ENCODE measurements at places on chromosomes 2 and 18.

DNA sequence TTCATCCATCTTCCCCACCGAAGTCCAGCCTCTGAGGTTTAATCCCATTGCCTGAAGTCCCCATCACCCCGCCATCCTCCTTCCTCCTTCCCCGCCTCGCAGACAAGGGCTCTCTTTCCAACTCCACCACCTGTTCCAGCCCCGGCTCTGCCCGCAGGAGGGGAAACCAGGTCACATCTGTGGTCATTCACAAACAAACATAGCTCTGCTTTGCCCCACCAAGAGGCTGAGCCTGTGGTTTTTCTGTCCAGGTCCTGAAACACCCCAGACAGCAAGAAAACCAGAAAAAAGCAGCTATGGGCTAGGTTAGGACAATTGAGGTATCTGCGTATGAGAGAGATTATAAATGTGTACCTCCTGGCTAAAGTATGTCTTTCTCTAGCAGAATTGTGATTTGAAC, 144.7 kb downstream of the GLI2 start:
- DNase-seq = no peak

GRCh38 chr2:8575834-8576423, 105.9 kb upstream of the ID2 start:
- no peak for DNase-seq

- DNase-seq = no peak
Observed at GRCh38 chr18:51724790-51725721, 527.6 kb upstream of the MEX3C start.

GRCh38 chr2:226066391-226066790, 666.9 kb downstream of the NYAP2 start:
- no peak for DNase-seq

- no peak for DNase-seq
Observed at GRCh38 chr2:240966906-240967680, 31.3 kb upstream of the SNED1 start.

DNA sequence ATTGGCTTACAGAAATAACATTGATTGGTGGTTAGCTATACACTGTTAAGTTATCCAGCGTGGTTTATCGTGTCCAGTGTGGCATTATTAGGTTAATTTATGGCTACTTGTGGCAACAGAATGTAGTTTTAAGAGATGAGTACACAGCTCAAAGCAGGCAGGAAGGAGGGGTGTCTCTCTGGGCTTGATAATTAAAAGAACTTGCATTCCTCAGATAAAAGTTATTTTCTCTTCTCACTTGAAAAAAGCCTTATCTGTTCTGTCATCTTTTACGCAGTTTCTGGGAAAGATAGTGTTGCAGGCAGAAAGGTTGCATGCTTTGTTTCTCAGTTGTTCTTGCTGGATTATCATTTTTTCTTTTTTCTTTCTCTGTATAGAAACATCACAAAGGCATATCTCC, 154.4 kb upstream of the COL3A1 start:
- no peak for DNase-seq

GRCh38 chr2:2875831-2876230, 501.8 kb downstream of the EIPR1 start:
- no peak for DNase-seq

GRCh38 chr18:48548011-48548771, 9.4 kb downstream of the CTIF start:
- DNase-seq = no peak

DNA sequence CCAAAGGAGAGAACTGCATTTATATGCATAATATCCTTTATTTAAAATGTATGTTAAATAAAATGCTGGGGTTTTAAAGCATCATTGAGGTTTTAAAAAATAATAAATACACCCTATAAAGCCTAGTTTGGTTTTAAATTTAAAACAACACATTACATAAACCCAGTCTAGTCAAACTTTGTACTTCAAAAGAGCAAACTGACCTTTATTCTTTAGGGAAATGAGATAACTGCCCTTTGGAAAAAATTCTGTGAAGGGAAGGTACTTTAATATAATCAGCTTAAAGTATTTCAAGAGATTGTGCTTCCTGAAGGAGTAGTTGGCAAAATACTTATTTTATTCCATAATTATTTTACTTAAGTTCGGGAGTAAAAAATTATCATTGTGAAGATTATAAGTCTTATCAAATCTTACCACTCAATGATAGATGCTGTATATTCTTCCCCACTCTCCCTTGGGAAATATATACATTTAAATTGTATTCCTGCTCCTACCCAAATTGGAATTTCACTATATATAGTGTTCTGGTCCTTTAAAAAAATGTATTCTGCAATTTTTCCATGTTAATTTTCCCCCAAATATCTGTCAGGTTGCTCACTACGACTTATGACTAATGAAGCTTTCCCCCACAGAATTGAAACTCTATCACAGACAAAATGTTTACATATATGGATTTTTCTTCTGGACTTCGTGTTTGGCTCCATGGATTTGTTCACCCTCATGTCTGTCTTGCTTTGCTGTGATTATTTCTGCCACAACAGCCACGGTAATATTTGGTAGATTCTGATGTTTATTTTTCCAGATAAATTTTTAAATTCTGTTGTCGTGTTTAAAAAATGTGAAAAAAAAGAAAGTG, 42.1 kb downstream of the ZC3H6 start:
- DNase-seq = no peak

DNA sequence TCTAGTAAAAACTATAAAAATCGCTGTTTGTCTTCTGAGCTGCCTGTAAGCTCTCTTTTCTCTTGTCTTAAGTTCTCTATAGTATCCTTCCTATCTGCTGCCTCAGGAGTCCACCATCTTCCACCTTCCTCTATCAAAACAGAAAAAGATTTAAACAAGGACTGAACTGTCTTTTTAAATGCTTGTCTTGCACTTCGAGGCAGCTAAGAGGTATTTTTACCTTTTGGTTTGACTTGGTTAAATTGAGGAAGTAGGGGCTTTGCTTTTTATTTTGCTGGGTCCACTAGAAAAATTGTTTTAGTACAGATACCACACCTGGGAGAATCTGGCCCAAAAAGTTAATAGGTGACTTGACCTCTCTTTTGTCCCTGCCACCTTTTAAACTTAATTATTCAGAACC, 12.2 kb downstream of the SESTD1 start:
- no peak for DNase-seq

GRCh38 chr18:24157855-24158254, 19.0 kb downstream of the CABYR start:
- DNase-seq = no peak

- no peak for DNase-seq
Observed at GRCh38 chr2:201406077-201406662, 45.1 kb downstream of the TRAK2 start.

GRCh38 chr2:1727101-1727771, 17.1 kb downstream of the PXDN start:
- no peak for DNase-seq

DNA sequence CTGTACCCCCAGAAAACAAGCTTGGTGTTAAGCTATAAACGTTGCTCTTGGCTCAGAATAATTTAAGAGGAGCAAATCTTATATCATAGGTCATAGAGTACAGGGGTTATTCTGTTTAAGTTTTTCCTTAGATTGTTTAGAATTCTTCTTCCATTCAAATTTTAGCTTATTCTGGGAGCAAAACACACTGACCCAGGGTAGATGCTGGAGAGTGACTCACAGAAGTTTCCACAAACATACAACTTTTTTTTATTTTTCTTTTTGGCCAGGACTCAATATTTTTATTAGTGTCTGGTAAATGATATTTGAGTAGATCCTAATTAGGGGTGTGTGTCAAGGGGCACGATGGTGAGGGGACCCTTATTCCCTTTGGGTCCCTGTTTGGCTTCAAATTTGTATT, 71.5 kb upstream of the PSME4 start:
- no peak for DNase-seq

GRCh38 chr2:175036582-175037018, 31.4 kb upstream of the CHN1 start:
- no peak for DNase-seq

DNA sequence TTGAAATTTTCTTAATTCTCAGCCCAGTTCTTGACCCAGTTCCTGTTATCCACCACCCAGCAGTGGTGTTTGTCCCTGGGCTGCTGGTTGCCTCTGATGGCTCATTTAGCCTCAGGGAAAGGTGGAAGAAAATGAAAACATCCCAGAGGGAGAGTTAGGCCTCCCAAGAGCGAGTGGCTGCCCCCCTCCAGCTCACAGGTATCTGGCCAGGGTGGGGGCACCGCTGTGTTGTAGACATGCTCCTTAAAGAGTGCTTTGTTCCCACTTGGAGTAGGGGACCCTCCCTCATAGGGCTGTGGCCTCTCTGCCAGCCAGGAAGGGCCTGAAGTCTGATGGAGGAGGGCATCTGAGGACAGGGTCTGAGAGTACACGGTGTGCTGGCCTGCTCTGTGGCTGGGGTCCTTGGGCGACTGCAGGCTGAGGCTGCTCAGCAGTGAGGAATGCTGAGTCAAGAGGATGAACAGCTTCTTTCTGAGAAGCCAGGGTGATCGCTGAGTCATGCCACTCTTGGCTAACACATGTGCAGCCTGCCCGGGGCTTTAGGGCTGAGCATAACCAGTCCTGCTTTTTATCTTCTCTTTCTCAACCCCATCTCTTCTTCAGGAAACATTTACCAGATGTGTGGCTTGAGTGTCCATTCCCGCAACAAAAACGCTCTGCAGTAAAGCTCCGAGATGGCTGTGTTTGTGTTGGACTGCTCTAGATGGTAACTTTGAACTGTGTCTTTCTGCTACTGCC, 72.3 kb downstream of the IL1R2 start:
- no peak for DNase-seq

- DNase-seq = no peak
Observed at GRCh38 chr2:42147641-42148274, 21.4 kb upstream of the EML4 start.

DNA sequence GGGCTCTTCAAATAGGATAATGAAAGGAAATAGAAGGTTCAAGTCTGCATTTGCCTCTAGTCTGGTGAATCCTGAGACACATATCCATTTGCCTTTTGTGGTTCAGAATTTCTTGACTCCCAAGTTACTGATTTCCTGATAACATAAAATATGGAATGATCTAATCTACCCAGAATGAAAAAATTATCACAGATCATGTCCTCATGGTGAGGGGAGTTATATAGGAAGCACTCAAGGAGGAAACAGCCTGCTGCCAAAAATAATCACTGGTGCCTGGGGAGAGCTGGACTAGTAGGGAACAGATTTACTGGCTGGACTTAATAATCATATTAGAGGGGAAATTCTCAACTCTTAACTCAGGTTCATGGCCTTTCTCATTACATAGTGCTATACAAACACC, 95.5 kb upstream of the STK17B start:
- DNase-seq = no peak

- no peak for DNase-seq
Observed at GRCh38 chr2:205709319-205709718, 27.0 kb downstream of the NRP2 start.

GRCh38 chr2:239827523-239827890, 197.6 kb downstream of the NDUFA10 start:
- no peak for DNase-seq

GRCh38 chr2:191910518-191910917, 63.6 kb upstream of the CAVIN2 start:
- DNase-seq = no peak

DNA sequence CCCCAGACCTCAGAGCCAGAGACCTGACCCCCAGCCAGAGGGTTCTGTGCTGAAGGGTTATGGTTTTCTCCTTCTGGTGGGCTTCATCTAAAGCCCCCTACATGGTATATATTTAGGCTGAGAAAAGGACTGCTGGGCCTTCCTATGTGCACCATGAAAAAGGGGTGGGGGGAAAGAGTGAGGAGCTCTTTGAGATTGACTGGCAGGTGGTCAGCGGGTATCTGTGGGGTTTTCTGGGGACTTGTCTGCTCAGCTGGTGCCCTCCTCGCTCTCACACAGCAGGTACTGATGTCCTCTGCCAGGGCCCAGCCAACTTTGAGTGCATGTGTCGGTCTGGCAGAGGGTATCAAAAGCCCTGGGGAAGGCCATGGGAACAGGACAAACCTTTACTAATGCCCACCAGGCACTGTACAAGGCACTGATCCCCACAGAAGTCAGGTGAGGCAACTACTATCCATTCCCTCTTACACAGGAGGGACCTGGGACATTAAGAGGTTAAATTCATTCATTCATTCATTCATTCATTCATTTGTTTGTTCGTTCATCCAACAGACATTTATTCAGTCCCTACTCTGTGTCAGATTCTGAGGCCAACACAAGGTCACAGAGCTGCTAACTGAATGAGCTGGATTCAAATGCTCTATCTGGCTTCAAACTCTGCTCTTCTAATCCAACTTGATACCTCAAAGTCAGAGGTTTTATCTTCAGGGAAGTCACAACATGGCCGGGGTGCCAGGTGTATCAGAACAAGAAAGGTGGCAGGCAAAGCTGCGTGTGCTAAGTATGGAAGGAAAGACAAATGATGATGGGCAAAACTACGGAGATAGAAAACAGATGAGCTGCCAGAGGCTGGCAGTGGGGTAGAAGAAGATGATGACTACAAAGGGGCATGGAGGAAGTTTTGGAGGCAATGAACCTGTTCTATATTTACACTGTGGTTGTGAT, 44.6 kb downstream of the REEP1 start:
- DNase-seq = no peak

DNA sequence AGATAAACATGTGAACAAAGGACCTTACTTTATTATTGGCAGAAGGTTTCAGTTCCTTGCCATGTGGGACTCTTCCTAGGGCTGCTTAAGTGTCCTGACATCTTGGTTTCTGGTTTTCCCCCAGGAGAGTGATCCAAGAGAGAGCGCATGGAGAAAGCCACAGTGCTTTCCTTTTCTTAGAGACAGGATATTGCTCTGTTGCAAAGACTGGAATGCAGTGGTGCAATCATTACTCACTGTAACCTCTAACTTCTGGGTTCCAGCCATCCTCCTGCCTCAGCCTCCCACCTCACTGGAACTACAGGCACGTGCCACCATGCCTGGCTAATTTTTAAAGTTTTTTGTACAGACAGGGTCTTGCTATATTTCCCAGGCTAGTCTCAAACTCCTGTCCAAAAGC, 38.1 kb upstream of the TCF7L1 start:
- DNase-seq = no peak

- DNase-seq = no peak
Observed at GRCh38 chr2:134290358-134290757, 36.5 kb downstream of the MGAT5 start.

- no peak for DNase-seq
Observed at GRCh38 chr18:10371165-10371564, 83.3 kb upstream of the APCDD1 start.

GRCh38 chr2:205728366-205728765, 46.1 kb downstream of the NRP2 start:
- DNase-seq = no peak

DNA sequence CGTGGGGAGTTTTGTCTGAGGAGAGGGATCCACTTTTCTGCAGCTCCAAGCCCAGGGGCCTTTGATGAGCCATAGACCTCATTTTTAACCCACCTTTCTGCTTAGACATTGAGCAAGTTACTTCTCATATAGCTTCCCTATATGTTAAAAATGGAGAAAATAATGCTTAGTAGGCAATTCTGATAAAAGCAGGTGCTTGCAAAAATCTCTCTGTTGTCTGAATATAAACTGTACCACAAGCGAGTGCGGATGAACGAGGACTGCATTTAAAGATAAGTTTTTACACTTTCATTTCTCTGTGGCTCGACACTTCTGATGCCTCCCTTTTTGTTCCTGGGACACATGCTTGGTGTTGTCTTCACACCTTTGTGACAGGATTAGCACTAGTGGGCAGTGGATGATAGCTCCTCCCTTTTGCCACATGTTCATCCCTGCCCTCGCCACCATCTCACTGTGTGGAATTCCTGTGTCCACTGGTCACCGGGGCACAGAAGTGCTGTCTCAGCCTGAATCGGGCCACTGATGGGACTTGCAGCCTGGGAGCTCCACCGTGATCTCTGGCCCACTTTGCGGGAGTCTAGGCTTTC, 1.6 kb downstream of the TYMS start:
- DNase-seq = no peak

Data from cortex of kidney (tissue), 1 donor.